ENCODE measurements at places on chromosomes 6 and 20. TPM values are rescaled to one million over a fixed set of nuclear protein-coding genes. Genes with fewer than 3 reads are reported as not detected.

DNA sequence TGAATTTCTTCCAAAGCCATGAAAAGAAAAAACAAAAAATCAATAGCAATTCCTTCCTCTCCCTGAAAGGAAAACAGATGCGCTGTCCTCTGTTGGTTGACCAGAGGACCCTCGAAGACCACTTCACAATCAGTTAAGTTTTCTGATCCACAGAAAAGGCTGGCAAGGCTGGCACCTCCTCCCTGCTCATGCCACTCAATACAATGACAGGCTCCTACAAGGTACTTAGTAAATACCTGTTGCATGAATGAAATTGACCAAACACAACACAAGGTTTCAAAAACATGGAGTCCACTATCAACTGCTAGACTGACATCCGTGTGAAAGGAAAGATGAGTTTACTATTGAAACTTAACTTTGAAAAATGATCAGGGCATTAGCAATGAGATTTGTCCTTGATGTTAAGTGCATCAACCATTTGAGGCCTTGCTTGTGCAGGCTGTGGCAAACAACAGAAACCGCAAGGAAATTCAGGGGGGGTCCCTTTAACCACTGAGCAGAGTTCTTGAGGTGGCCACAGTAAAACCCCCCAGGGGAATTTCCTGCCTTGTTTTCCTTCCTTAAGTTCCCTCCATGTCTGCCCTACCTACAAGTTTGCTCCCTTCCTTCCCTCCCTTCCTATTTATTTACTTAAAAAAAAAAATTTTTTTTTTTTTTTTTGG is 27.9 kb upstream of the RTF2 start:
- DNase-seq, result no peak

DNA sequence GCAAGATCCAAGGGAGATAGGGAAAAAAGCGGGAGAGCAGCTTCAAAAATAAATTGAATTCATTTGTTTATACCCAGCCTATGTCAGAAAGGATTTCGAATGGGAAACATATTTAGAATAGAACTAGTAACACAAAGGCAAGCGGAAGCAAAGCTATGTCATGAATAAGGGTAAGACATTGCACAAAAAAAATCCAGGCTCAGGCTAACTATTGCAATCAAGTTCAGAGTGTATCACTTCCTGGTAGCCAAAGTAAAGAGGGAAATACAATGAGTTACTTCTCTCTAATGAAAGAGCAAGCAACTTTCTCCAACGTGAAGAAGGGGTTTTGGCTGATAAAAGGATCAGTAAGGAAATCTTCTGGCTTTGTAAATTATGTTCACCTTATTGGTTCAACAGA is 212.8 kb downstream of the ZMYND8 start:
- DNase-seq, result no peak

- DNase-seq, result no peak
Measured at GRCh38 chr6:25175681-25176080, 103.5 kb upstream of the CARMIL1 start.

- no peak for DNase-seq
Measured at GRCh38 chr6:19835605-19836004, 1.6 kb upstream of the ID4 start.

GRCh38 chr20:10641467-10641866 is 32.3 kb downstream of the JAG1 start:
- DNase-seq, result no peak

GRCh38 chr6:127343809-127344659 is 625 bp upstream of the ECHDC1 start:
- peak; percentile 79 for DNase-seq

MANEA gene
- 3.9 TPM for polyA plus RNA-seq

PRL gene
- polyA plus RNA-seq, result not detected

PRR18 gene
- not detected for polyA plus RNA-seq

MOG gene
- not detected for polyA plus RNA-seq

BPI gene
- polyA plus RNA-seq, result 0.05 TPM

CST1 gene
- not detected for polyA plus RNA-seq

RAB22A gene
- 8.4 TPM for polyA plus RNA-seq

All from IMR-90 (cell line).